ENCODE measurements at places on chromosomes 3 and 15. TPM values are rescaled to one million over a fixed set of nuclear protein-coding genes. Genes with fewer than 3 reads are reported as not detected.

PHLDB2 gene
- 5.9 TPM for total RNA-seq

LRRIQ4 gene
- total RNA-seq, result 0.71 TPM

ALDH1A3 gene
- total RNA-seq, result not detected

SLCO3A1 gene
- 0.99 TPM for total RNA-seq

MEF2A gene
- 104 TPM for total RNA-seq

GRK7 gene
- total RNA-seq, result not detected

TRIP4 gene
- 38.2 TPM for total RNA-seq

TM4SF18 gene
- total RNA-seq, result not detected

DNAJA4 gene
- total RNA-seq, result 16.9 TPM

CPA3 gene
- not detected for total RNA-seq

C3orf20 gene
- total RNA-seq, result 0.34 TPM

ANKUB1 gene
- total RNA-seq, result not detected

A4GNT gene
- total RNA-seq, result not detected

CASR gene
- not detected for total RNA-seq

DCLK3 gene
- not detected for total RNA-seq

SOX14 gene
- not detected for total RNA-seq

HRG gene
- not detected for total RNA-seq

ACAN gene
- not detected for total RNA-seq

DHX36 gene
- 132 TPM for total RNA-seq

SLITRK3 gene
- total RNA-seq, result not detected

GOLGA6L9 gene
- total RNA-seq, result 3.1 TPM

SH2D7 gene
- total RNA-seq, result not detected

HCN4 gene
- not detected for total RNA-seq

SUMF1 gene
- total RNA-seq, result 24.0 TPM

CAMP gene
- not detected for total RNA-seq

TMOD2 gene
- 30.3 TPM for total RNA-seq

CYP8B1 gene
- not detected for total RNA-seq

CHSY1 gene
- total RNA-seq, result 18.9 TPM

PAK2 gene
- total RNA-seq, result 81.7 TPM
